ENCODE measurements at places on chromosomes 4 and X. TPM values are rescaled to one million over a fixed set of nuclear protein-coding genes. Genes with fewer than 3 reads are reported as not detected.

- peak; percentile 84 for DNase-seq
- no peaks in the 10 kb centered on the region for H3K36me3 ChIP-seq
- no peaks in the 10 kb centered on the region for H3K27me3 ChIP-seq
Observed at GRCh38 chr4:6688879-6689505, 4.7 kb upstream of the S100P start.

DNA sequence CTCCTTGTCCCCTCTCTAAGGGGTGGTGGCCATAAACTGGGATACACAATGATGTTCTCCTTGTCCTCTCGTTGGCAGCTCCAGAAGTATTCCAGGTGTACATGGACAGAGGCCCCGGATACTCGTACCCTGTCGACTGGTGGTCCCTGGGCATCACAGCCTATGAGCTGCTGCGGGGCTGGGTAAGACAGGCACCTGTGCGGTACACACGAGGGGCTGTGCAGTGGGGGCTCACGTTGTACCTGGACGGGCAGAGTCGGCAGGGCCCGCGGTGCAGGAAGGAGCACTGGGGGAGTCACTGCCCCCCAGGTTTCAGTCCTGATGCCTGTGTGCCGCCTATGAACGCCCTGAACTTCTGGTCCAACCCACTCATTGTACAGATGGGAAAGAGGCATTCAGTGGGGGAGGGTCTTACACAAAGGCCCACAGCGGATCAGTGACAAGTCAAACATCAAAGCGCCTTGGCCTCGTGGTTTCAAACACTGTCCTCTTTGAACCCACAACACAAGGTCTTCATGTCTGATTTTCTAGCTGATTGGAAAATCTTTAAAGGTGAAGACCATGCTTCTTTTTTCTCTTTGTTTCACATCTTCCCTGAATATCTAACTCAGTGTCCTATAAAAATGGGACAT is 261.6 kb downstream of the EVC2 start:
- no peak overlapping the region for H3K4me3 ChIP-seq
- no peaks in the 10 kb centered on the region for H3K36me3 ChIP-seq
- H3K4me1 ChIP-seq = no peaks in the 10 kb centered on the region

GRCh38 chr4:31234494-31234893 is 514.3 kb downstream of the PCDH7 start:
- peaks cover 10% of the 10 kb centered on the region for H3K4me1 ChIP-seq
- no peak overlapping the region for H3K4me3 ChIP-seq
- peak; percentile 53 for DNase-seq

The TMEM187 gene
- 4.9 TPM for total RNA-seq

The UNC5C gene
- not detected for total RNA-seq

GRCh38 chrX:8815460-8816065 is 14.4 kb upstream of the FAM9A start:
- H3K4me3 ChIP-seq = no peak overlapping the region
- H3K36me3 ChIP-seq = no peaks in the 10 kb centered on the region
- no peaks in the 10 kb centered on the region for H3K27me3 ChIP-seq

The PPBP gene
- total RNA-seq = not detected

The IBSP gene
- not detected for total RNA-seq

- H3K36me3 ChIP-seq = no peaks in the 10 kb centered on the region
- H3K4me1 ChIP-seq = no peaks in the 10 kb centered on the region
- no peak overlapping the region for H3K4me3 ChIP-seq
- no peaks in the 10 kb centered on the region for H3K27me3 ChIP-seq
Observed at GRCh38 chr4:20391912-20392311, 140.2 kb downstream of the SLIT2 start.

DNA sequence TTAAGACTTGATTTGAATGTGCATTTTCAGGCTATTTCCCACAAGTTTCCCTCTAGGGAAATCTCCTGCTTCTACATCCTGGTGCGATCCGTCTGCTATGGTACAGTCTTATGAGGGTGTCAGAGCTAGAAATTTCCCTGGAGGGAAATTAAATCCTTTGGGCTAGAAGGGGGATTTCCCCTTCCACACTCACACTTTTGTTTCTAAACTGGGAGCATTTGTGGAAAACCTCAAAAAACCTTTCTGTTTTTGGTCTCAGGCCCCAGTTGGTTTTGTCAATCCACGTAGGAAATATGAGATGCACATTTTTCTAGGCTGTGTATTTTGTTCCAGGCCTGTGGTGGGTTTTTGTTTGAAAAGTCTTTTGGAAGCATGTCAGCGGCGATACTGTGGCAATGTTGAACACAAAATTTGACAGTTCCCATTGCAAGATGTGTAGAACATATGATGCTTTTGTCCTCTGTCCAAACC is 17.8 kb downstream of the HMGB3 start:
- H3K4me3 ChIP-seq = no peak overlapping the region
- H3K27me3 ChIP-seq = no peaks in the 10 kb centered on the region
- no peak overlapping the region for H3K27ac ChIP-seq
- no peaks in the 10 kb centered on the region for H3K4me1 ChIP-seq

The CMC4 gene
- total RNA-seq = 1.8 TPM

DNA sequence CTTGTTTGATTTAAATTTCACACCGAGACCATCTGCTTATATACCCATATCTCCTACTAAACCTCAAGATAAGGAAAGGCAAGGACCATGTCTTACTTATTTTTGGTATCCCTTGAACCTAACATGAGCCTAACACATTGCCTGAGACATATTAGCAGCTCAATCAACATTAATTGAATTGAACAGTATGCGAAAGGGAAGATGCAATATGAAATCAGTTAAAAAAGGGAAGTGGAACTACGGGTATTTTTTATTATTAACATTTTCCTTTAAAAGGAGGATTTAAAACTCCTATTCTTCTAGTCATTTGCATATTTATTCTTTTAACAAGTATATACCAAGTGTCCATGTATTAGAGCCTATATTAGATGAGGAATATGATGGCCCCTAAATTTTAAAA is 197.0 kb downstream of the CAMK2D start:
- H3K27ac ChIP-seq = no peak overlapping the region
- no peak overlapping the region for H3K4me3 ChIP-seq
- DNase-seq = no peak
- no peaks in the 10 kb centered on the region for H3K4me1 ChIP-seq

The CXCL1 gene
- total RNA-seq = not detected

DNA sequence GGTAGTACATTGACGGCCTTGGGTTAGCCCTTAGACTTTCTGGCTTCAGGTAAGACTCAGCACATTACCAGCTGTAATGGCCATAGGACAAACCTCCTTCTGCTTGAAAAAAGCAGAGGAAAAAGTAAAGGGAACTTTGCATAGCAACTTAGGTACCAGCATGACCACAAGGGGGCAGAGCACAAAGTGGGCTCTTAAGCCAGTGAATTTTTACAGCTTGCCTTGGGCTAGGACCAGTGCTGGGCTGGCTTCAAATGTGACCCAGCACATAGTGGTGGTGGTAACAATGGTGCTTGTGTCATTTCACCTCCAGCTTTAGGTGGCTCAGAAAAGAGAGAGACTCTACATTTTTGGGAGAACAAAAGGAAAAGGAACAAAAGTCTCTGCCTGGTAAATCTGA is 66.1 kb downstream of the KLHL4 start:
- no peaks in the 10 kb centered on the region for H3K36me3 ChIP-seq
- peak; percentile 10 for DNase-seq

- H3K4me1 ChIP-seq = no peaks in the 10 kb centered on the region
- no peak overlapping the region for H3K4me3 ChIP-seq
- H3K36me3 ChIP-seq = no peaks in the 10 kb centered on the region
- no peak overlapping the region for H3K27ac ChIP-seq
- H3K27me3 ChIP-seq = no peaks in the 10 kb centered on the region
Observed at GRCh38 chr4:74311696-74312313, 3.5 kb downstream of the EPGN start.

- H3K27ac ChIP-seq = no peak overlapping the region
- DNase-seq = no peak
- no peaks in the 10 kb centered on the region for H3K27me3 ChIP-seq
Observed at GRCh38 chr4:6024313-6024960, 6.2 kb upstream of the C4orf50 start.

The CLIC2 gene
- total RNA-seq = not detected

DNA sequence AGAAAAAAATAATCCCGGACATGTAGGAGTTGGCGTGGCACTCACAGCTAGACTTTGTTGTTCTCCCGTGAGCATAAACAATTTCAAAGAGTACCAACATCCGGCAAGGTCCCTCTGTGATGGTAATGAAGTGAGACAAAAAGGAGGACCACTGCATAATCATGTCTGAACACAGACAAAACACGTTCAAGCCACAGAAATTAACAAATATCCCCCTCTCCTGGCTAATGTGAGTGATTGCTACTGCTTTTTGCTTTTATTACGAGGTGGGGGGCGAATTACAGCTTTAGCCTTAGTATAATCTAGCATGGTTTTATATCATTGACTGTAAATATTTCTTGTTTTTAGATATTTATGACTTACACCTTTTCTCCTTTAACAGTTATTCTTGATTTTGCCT is 118.5 kb downstream of the PLS3 start:
- H3K36me3 ChIP-seq = no peaks in the 10 kb centered on the region
- no peak overlapping the region for H3K4me3 ChIP-seq
- H3K27ac ChIP-seq = no peak overlapping the region
- H3K27me3 ChIP-seq = no peaks in the 10 kb centered on the region
- H3K4me1 ChIP-seq = no peaks in the 10 kb centered on the region
- DNase-seq = peak; percentile 8

GRCh38 chrX:44495091-44495490 is 47.6 kb downstream of the FUNDC1 start:
- no peak for DNase-seq
- no peak overlapping the region for H3K27ac ChIP-seq
- H3K4me1 ChIP-seq = no peaks in the 10 kb centered on the region
- no peaks in the 10 kb centered on the region for H3K27me3 ChIP-seq
- H3K4me3 ChIP-seq = no peak overlapping the region

The INTS6L gene
- total RNA-seq = 1.0 TPM

The SLITRK4 gene
- total RNA-seq = not detected

The IL21 gene
- total RNA-seq = not detected

GRCh38 chrX:39519030-39519488 is 578.7 kb downstream of the BCOR start:
- H3K27ac ChIP-seq = no peak overlapping the region
- H3K27me3 ChIP-seq = no peaks in the 10 kb centered on the region
- DNase-seq = no peak
- H3K36me3 ChIP-seq = no peaks in the 10 kb centered on the region
- H3K4me1 ChIP-seq = no peaks in the 10 kb centered on the region
- H3K4me3 ChIP-seq = no peak overlapping the region

GRCh38 chr4:125765941-125766340 is 451.2 kb downstream of the FAT4 start:
- no peak overlapping the region for H3K4me3 ChIP-seq
- H3K4me1 ChIP-seq = no peaks in the 10 kb centered on the region
- no peak overlapping the region for H3K27ac ChIP-seq

The DACH2 gene
- total RNA-seq = not detected

- DNase-seq = no peak
- no peak overlapping the region for H3K4me3 ChIP-seq
- H3K27ac ChIP-seq = no peak overlapping the region
- H3K27me3 ChIP-seq = no peaks in the 10 kb centered on the region
- H3K4me1 ChIP-seq = no peaks in the 10 kb centered on the region
Observed at GRCh38 chr4:6507345-6507744, 34.9 kb upstream of the PPP2R2C start.

DNA sequence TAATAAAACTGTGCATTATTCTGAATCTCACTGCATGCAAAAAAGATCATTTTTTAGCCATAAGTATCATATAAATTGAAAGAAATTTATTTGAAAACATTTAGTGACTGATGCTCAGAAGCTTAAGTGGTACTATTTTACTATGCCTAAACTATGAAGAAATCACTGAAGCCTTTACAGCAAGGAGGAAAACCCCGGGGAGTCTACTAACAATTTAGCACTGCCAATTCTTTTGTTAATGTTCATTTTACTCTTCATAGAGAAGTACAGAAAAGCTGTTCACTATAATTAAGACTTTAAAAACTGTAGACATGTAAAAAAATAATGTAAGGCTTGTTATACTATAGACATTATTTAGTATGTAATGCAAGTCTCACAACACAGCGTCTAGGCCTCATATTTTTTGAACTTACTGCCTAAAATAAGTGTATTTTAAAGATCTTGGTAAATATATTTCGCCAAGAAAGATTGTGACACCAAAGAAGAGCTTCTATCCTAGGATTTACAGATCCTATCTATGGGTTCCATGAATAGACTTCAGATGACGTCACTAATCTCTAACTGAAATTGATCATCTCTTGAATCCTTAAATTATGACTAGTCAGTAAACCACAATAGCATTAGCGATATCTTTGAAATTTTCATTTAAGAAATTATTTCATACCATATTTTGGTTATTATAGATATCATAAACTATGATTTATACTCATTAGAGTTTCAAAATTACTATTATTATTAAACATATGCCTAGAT is 602.5 kb downstream of the TMA16 start:
- no peaks in the 10 kb centered on the region for H3K36me3 ChIP-seq
- H3K4me3 ChIP-seq = no peak overlapping the region

DNA sequence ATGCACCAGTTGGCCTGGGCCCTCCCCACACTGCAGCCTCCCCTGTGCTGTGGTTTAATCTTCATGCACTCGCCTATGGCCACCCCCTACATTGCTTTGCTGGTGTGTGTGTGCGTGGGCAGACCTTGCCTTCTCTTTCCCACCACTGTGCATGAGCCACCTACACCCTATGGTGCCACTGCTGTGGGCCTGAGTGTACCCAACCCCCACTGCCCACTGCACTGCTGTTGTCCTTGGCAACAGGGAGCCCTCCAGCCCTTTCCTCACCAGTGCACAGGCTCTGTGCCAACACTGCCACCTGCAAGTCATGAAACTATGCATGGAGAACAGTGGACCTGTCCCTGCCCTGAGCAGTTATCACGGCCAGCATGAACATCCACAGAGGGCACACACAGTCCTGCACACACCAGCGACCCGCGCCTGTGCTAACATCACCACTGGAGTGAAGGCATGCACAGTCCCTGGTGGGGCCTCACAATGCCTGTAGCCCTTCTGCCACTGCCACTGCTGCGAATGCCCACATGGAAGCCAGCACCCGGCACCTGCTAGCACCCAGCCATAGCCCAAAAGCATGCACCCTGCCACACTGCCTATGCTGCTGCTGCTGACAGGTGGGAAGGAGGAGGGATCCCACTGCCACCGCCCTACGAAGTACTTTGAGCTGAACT is 237.8 kb upstream of the ARSJ start:
- H3K4me3 ChIP-seq = no peak overlapping the region
- H3K36me3 ChIP-seq = no peaks in the 10 kb centered on the region
- H3K27me3 ChIP-seq = no peaks in the 10 kb centered on the region
- H3K4me1 ChIP-seq = no peaks in the 10 kb centered on the region

The TCEAL6 gene
- total RNA-seq = not detected

DNA sequence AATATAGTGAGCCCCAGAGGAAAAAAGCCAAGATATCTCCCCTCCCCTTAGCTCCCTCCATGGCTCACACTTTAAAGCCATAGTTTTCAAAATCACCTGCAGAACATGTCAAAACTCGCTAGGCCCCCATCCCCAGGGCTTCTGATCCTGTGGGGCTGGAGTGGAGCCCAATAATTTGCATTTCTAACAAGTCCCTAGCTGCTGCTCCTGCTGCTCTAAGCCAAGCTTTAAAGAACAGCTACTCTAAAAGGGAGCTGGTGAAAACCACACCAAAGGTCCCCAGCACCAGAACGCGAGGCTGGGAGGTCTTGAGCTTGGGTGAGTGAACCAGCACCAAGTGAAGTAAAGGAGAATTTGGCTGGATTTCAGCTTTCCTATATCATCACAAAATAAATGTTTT is 237.1 kb downstream of the ZNF674 start:
- no peaks in the 10 kb centered on the region for H3K27me3 ChIP-seq
- DNase-seq = no peak
- no peaks in the 10 kb centered on the region for H3K4me1 ChIP-seq
- H3K27ac ChIP-seq = no peak overlapping the region
- H3K36me3 ChIP-seq = no peaks in the 10 kb centered on the region
- no peak overlapping the region for H3K4me3 ChIP-seq

GRCh38 chr4:2217726-2218125 is 24.2 kb downstream of the HAUS3 start:
- no peak overlapping the region for H3K27ac ChIP-seq
- no peaks in the 10 kb centered on the region for H3K27me3 ChIP-seq
- no peak for DNase-seq

The AFAP1 gene
- total RNA-seq = 27.6 TPM

Measured in Caco-2 (cell line).